IPS DF 19.7 (cell line): ENCODE measurements at places on chromosomes 4 and X.

DNA sequence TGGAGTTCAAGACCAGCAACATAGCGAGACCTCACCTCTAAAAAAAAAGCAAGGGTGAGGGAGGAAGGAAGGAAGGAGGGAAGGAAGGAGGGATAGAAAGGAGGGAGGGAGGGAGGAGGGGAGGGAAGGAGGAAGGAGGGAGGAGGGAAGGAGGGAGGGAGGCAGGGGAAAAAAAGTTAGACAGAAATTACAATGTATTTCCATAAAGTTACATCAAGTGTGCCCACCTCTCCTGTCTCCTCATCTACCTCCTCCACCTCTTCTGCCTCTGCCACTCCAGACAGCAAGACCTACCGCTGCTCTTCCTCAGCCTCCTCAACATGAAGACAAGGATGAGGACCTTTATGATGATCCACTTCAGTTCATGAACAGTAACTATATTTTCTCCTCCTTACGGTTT is 8.3 kb downstream of the LIN54 start:
- no peak for DNase-seq

- no peak for DNase-seq
These were observed 300.5 kb downstream of the TRIML1 start for GRCh38 chr4:188439641-188440311.

DNA sequence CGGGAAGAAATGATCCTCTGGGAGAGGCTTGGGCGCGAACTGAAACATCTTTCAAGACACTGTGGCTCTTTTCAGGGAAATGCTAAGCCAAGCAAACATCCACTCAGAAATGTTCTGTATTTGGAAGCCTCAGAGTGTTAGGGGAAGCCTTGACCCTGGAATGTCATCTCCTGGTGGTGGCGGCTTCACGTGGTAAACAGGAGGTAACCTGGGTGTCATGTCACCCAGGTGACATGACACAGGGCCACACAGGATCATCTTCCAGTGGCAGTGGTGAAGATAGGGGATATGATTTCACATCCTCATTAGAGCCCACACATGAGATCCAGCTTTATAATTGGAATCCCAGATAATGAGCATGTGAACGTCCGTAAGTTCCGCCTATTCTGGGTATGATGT is 140.0 kb downstream of the TBL1X start:
- DNase-seq, result no peak

DNA sequence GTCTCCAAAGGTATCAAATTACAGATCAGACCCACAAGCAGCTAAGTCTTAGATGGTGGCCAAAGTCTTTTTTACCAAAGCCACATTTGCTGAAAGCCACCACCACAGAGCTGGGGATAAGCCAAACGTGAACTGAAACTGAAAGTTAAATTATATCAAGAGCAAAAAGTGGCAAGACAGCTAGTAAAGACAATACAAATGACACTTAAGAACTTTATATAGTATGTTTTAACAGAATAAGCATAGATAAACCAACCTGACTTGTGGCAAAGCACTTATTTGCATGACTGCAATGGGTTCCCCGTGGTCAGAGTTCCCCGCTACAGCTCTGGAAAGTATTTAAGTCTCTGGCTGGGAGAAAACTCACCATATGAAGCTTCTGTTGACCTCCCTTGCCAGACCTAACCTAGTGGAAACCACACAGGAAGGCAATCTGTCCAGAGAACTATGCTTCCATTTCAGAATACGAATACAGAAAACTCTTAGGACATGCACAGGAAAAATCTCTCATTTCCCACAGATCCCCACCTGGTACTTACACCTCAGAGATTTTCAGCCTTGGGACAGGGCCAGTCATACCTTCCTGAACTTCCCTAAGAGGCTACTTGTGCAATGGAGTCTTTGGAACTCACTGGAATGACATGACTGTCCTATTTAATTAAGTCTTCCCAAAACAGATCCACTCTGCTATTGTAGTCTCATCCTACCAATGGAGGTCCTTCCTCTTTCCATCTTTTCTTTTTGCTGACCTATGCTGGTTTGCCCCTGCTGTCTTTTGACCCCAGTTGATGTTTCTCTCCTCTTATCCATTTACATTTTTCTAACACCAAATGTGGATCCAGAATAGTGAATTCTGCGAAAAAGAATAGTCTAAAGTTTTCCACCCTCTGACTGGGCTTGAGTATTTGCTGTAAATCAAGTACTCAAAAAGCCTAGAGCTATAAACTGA is 225.1 kb downstream of the NR3C2 start:
- DNase-seq, result no peak

- peak; percentile 25 for DNase-seq
These were observed 37.8 kb upstream of the SLC9A7 start for GRCh38 chrX:46796574-46797191.

- DNase-seq, result no peak
These were observed 85.4 kb downstream of the GPRIN3 start for GRCh38 chr4:89222170-89222569.

DNA sequence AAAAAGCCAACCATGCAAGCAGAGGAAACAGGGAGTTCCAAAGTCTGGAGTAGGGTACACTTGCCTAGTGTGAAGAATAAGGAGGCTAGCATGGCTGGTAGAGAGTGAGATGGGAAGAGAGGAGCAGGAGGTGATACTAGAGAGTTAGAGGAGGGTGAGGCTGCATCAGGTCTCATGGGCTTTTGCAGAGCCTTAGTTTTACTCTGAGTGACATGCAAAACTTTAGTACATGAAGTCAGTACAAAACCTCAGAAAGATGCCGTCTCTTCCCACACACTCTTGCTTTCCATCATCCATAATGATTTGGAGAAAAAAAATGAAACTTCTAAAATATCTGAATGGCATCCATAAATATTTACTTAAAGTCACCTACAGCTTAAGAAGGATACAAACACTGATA is 5.0 kb downstream of the OPRPN start:
- no peak for DNase-seq

DNA sequence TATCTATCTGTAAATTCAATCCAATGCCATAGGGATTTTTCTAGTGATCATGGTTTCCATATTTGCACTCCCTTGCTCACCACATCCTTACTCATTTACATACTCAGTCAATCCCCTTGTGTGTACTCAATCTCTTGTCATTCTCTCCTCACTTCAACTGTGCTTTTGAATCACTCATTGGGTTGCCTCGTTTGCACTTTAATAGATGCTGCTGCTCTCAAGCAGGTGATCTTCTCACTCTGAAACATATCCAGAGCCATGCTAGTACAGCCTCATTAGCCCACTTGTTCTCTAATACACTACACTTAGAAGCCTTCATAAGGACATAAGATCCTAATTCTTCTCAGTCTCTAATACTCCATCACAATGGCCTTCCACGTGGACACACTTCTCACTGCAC is 507.9 kb downstream of the TECRL start:
- peak; percentile 9 for DNase-seq

- DNase-seq, result no peak
These were observed 23.4 kb upstream of the ZFP42 start for GRCh38 chr4:187972135-187972534.

DNA sequence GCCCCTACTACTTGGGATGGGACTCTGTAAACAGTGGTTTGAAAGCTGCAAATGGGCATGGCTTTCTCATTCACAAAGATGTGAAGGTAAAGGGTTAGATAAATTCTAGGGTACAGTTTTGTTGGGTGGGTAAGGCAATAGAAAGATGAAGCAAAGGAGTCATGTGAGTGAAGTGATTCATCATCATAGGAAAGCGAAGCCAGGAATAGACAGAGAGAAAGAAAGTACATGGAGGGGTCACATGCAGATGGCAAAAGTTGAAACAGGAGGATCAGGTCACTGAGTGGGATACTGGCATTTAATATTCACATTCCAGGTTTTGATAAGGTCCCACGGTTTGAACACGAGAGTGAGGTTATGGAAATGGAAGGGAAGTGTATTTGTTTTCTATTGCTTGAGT is 8.2 kb upstream of the ABCG2 start:
- no peak for DNase-seq
